ENCODE measurements at places on chromosomes 6 and 20. TPM values are rescaled to one million over a fixed set of nuclear protein-coding genes. Genes with fewer than 3 reads are reported as not detected.

DNA sequence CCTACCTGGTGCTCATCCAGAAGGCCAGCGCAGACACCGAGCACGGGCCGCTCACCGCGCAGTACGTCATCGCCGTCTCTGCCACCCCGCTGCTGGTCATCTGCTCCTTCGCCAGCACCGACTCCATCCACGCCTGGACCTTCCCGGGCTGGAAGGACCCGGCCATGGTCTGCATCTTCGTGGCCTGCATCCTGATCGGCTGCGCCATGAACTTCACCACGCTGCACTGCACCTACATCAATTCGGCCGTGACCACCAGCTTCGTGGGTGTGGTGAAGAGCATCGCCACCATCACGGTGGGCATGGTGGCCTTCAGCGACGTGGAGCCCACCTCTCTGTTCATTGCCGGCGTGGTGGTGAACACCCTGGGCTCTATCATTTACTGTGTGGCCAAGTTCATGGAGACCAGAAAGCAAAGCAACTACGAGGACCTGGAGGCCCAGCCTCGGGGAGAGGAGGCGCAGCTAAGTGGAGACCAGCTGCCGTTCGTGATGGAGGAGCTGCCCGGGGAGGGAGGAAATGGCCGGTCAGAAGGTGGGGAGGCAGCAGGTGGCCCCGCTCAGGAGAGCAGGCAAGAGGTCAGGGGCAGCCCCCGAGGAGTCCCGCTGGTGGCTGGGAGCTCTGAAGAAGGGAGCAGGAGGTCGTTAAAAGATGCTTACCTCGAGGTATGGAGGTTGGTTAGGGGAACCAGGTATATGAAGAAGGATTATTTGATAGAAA is 2.0 kb downstream of the SLC35D3 start:
- peak; percentile 28 for DNase-seq

DNA sequence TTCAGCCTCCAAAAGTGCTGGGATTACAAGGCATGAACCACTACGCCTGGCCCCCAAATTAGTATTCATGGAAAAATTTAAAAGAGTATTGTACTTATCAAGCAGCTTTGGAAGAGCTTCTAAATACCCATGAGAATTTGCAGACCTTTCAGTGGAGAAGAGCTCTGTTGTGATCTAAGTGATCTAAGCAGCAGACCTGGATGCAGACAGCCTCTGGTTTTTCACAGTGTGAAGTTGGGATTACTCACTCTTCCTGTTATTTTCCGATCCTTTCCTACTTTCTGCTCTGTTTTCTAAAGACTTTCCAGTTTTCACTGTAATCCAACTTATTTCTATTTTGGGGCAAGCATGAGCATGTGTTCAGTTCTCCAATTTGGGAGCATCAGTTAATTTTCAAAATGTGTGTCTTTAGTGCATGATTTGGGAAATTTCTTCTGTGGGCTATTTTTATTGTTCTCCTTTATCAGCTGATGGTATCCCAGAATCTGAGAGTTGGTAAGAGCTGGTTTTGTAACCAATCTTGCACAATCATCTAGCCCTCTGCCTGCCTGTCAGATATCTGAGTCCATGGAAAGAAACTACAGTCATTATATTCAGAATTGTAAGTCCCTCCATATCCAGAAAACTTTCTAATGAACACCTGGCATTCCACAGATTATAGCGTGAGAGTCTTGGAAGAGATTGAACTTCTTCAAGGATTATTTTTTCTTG is 207.7 kb upstream of the DTNBP1 start:
- DNase-seq = no peak

DNA sequence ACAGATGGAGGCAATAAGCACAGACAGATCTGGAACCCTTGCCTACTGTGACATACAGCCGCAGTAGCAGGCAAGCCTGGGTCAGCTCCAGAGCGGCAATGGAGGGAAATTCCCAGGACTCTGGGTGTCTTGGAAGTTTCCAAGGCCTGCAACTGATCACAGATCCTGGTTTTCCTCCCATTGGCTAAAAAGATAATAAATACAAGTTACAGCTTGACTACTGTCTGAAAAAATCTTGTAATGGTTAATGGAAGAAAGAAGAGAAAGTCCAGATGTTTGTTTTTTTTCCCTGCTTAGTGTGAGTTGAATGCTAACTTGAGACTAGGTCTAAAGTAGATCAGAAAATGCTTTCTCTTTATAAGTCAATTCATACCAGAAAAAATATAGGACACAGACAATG is 307.6 kb downstream of the ALDH8A1 start:
- DNase-seq = no peak

- no peak for DNase-seq
Observed at GRCh38 chr20:10842116-10842515, 168.3 kb upstream of the JAG1 start.

- no peak for DNase-seq
Observed at GRCh38 chr20:44092551-44093248, 94.3 kb downstream of the JPH2 start.

DNA sequence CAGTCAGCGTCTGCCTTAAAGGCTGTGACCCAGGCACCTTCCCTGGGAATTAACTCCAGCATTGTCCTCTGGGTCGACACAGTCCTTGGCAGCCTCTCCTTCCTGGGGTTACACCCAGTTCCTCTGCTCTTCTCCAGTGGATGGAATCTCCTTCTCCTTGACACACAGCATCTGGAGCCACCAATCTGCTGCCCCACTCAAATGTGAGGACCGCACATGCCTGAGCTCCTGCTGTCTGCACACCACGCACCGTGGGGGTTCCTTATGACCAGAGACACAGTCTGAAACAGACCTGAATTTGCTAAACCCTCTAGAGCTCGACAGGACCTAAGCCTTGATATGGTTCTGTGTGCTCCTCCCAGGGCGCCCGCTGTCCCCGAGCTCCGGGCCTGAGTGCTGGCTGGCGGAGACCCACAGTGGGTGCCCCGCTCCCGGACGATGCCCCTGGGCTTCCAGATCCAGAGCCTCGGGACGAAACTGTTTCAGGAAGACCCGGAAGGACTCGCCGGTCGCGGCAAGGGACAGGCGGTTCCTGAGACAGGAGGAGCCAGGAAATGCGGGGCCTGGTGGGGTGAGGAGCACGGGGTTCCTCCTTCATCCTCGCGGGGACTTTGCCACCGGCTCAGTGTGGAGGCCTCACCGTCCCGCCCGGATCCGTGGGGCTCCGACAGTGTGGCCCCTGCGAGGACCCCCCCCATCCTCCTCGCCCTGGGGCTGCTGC is 2.5 kb upstream of the RAET1G start:
- DNase-seq = peak; percentile 58

DNA sequence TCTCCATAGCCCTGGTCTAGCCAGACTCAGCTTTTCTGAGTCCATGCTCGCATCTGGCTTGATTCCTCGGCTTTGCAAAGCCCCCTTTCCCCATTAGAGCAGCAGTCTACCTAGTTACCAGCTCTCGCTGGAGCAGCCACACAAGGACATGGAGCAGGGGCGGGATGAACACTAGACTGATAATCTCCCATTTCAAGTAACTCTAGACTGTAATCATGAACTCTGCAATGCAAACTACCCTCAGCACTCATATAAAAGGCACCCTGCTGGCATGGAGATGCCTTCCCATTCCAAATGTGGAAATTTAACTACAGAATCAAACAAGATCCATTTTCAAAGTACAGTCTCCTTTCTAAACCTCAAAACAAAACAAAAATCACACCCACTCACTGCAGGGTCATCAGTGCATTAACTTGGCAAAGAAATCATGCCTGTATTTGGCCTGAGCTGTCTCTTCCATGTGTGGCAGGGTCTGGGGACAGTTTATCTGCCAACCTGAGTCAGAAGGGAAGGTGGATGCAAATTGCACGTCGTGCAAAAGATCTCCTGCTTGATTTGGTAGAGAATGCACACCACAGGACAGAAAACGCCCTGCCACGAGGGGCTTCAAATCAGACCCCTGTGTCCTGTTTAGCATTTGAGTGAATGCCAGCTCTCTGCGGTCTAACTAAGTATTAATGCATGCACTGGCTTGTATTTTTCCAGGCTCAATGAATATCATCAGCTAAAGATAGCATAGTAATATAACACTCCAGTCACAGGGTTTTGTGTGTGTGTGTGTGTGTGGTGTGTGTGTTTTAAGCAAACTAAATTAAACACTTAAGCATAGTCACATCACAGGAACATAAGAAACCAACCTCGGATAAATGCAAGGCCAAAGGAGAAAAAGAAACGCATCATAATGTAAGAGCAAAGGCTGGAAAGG is 85.3 kb downstream of the MYLK4 start:
- no peak for DNase-seq

DNA sequence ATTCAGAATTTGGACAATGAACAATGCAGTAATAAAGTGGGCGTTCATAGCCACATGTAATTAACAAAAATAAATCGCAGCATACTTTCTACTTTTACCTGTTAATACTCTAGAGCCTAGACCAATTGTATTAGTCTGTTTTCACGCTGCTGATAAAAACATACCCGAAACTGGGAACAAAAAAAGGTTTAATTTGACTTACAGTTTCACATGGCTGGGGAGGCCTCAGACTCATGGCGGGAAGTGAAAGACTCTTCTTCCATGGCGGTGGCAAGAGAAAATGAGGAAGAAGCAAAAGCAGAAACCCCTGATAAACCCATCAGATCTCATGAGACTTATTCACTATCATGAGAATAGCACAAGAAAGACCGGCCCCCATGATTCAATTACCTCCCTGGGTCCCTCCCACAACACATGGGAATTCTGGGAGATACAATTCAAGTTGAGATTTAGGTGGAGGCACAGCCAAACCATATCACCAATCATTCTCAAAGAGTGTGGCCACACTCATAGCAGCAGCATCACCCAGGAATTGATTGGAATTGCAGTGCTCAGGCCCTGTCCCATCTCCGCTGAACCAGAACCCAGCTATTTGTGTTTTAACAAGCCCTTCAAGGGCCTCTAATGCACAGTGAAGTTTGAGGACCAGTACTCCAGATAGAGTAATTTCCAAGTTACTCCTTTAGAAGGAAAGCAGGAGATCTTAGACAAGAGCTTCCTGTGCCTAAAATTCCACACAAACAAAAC is 650.0 kb downstream of the KIF16B start:
- DNase-seq = no peak

GRCh38 chr20:51936377-51936776 is 134.1 kb upstream of the SALL4 start:
- no peak for DNase-seq

GRCh38 chr20:9514072-9514460 is 324 bp upstream of the LAMP5 start:
- DNase-seq = peak; percentile 33

DNA sequence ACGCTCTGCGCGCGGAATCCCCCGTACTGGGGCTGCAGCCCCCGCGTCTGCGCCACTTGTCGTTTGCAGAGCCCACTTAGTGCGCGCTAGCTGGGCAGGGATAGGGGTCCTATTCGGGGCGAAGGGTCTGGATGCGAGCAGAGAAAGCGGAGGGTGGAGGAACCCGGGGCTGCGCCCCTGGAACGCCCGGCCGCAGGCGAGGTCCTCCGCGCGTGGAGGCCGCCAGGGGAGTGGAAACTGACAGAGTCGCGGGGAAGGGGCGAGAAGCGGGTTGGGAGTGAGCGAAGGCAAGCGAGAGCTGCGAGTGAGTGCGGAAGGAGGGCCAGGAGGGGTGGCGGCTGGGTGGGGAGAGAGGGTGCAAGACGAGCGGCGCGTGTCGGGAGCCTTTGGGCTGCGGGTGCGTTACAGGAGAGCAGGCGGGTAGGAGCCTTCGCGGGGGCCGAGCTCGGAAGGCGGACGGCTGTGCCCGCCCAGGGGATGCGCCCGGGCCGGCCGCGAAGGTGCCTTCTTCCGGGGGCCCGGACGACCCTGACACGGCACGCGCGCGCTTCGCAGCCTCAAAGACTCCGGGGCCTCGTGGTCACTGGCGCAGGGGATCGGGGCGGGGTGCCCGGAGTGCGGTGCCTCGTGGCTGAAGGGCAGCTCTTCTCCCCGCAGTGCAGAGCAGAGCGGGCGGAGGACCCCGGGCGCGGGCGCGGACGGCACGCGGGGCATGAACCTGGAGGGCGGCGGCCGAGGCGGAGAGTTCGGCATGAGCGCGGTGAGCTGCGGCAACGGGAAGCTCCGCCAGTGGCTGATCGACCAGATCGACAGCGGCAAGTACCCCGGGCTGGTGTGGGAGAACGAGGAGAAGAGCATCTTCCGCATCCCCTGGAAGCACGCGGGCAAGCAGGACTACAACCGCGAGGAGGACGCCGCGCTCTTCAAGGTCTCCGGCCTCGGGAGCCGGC is 1.2 kb downstream of the IRF4 start:
- peak; percentile 85 for DNase-seq

DNA sequence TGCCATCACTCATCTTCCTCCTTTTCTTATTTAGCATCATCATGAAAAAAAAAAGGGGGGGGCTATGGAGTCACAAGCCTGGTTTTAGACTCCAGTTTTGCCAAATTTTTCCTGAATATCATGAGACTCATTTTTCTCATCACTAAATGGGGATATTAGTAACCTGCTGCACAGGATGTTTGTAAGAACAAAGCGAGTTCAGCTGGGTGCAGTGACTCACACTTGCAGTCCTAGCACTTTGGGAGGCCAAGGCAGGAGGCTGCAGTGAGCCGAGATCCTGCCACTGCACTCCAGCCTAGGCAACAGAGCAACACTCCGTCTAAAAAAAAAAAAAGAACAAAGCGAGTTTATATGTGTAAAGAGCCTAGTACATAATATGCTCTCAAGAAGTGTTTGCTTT is 82.8 kb downstream of the TFAP2A start:
- no peak for DNase-seq

- peak; percentile 90 for DNase-seq
Observed at GRCh38 chr20:31569163-31570020, 35.7 kb upstream of the ID1 start.

DNA sequence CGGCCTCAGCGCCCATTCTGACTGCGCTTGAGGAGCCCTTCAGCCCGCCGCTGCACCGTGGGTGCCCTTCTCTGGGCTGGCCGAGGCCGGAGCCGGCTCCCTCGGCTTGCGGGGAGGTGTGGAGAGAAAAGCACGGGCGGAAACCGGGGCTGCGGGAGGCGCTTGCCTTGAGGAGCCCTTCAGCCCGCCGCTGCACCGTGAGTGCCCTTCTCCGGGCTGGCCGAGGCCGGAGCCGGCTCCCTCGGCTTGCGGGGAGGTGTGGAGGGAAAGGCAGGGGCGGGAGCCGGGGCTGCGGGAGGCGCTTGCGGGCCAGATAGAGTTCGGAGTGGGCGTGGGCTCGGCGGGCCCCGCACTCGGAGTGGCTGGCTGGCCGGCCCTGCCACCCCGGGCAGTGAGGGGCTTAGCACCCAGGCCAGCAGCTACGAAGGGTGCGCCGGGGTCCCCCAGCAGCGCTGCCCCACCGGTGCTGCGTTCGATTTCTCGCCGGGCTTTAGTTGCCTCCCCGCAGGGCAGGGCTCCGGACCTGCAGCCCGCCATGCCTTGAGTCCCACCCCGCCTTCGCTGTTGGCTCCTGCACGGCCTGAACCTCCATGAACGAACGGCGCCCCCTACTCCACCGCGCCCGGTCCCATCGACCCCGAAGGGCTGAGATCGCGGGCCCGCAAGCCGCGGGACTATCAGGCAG is 45.7 kb upstream of the MCUR1 start:
- no peak for DNase-seq

The FAM83C gene
- not detected for total RNA-seq

The SCRT2 gene
- 0.03 TPM for total RNA-seq

The CLPSL1 gene
- total RNA-seq = not detected

The SLC17A2 gene
- not detected for total RNA-seq

The ANGPT4 gene
- 0.11 TPM for total RNA-seq

The KIAA0408 gene
- 0.55 TPM for total RNA-seq

The HSPA12B gene
- 0.97 TPM for total RNA-seq

The TCF15 gene
- 4.2 TPM for total RNA-seq

The BMP5 gene
- total RNA-seq = not detected

The OOEP gene
- not detected for total RNA-seq

The GABRR1 gene
- 0.10 TPM for total RNA-seq

The MAVS gene
- total RNA-seq = 10.6 TPM
